Lung (tissue), 17 donors: ENCODE measurements at places on chromosomes 5 and 9. TPM values are rescaled to one million over a fixed set of nuclear protein-coding genes. Genes with fewer than 3 reads are reported as not detected.

- H3K27ac ChIP-seq = no peak overlapping the region
- no peaks in the 10 kb centered on the region for H3K27me3 ChIP-seq
- H3K4me1 ChIP-seq = no peaks in the 10 kb centered on the region
- H3K4me3 ChIP-seq = no peak overlapping the region
Observed at GRCh38 chr5:88984040-88984439, 101.1 kb upstream of the MEF2C start.

- H3K4me3 ChIP-seq = no peak overlapping the region
- no peaks in the 10 kb centered on the region for H3K36me3 ChIP-seq
- no peaks in the 10 kb centered on the region for H3K4me1 ChIP-seq
- no peak for DNase-seq
Observed at GRCh38 chr9:31272456-31273295, 1111.8 kb upstream of the ACO1 start.

DNA sequence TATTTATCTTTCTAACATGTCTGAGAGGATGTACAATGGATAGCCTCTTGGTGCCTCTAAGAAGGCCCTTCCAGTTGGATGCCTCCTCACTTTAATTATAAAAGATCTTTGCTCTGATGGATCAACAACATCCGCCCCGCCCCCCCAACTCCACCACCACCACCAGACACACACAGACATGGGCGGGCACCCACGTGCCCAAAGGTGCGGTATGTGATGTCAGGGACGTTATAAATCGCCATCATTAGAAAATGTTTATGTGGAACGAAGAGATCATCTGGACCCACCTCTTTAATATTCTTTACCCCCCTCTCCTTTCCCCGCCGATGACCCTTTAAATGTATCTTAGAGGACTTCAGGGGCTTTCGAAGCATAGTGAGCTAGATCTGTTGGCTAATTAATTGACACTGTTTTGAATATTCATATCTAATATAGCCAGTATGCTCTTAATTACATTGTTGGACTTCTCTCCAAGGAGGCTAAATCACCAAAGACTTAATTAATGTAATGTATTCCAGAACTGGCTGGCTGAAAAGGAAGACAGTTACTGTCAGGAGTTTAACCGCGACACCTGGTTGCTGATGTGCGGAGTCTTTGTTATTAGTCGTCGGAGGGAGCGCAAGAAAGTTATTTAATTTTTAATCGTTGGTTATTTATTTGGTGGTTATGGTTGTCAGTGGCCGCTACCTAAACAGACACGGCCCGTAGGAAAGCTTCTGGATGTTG, 6.1 kb upstream of the FOXB2 start:
- H3K4me3 ChIP-seq = no peak overlapping the region
- no peak overlapping the region for H3K27ac ChIP-seq
- peaks cover 8% of the 10 kb centered on the region for H3K4me1 ChIP-seq
- DNase-seq = no peak
- no peaks in the 10 kb centered on the region for H3K36me3 ChIP-seq
- peaks cover 77% of the 10 kb centered on the region for H3K27me3 ChIP-seq

GRCh38 chr9:84153885-84154284, 173.3 kb downstream of the RMI1 start:
- no peak overlapping the region for H3K4me3 ChIP-seq
- DNase-seq = no peak
- H3K4me1 ChIP-seq = peaks cover 2% of the 10 kb centered on the region
- no peak overlapping the region for H3K27ac ChIP-seq
- H3K36me3 ChIP-seq = no peaks in the 10 kb centered on the region

DNA sequence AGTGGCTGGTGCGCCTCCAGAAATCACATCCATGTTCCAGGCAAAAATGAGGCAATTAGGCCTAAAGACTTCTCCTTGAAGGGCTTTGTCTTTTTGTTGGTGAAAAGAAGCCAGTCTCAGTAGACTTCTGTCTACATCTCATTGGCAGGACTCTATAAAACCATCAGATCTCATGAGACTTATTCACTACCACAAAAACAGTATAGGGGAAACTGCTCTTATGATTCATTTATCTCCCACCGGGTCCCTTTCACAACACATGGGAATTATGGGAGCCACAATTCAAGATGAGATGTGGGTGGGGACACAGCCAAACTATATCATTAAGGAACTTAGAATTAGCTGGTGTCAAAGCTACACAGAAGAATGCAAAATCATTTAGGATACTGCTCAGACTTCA, 77.7 kb upstream of the SNX2 start:
- H3K36me3 ChIP-seq = no peaks in the 10 kb centered on the region
- no peaks in the 10 kb centered on the region for H3K4me1 ChIP-seq
- no peak overlapping the region for H3K4me3 ChIP-seq
- H3K27ac ChIP-seq = no peak overlapping the region
- H3K27me3 ChIP-seq = no peaks in the 10 kb centered on the region
- DNase-seq = no peak

DNA sequence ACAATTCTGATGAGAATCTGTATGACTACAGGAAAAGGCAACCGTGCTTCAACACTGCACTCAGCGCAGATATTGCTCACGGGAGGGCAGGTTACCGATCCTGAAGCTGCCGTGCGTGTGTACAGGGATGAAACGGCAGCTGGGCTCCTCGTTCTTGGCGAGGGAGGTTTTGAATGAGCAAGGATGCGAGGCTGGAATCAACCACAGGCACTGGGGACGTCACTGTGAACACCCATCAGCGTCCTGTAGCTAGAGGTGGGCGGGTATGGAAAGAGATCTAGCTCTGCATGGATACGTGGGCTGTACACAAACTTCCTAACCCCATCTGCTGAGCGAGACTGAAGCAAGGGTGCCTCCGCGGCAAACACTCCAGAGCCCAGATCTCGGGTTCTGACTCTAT, 84.3 kb upstream of the COL5A1 start:
- H3K4me1 ChIP-seq = no peaks in the 10 kb centered on the region
- no peaks in the 10 kb centered on the region for H3K36me3 ChIP-seq
- H3K4me3 ChIP-seq = no peak overlapping the region
- no peak overlapping the region for H3K27ac ChIP-seq
- DNase-seq = no peak

KCNN2 gene
- total RNA-seq = 4.9 TPM

C5orf22 gene
- total RNA-seq = 29.8 TPM

SPATA31A3 gene
- total RNA-seq = not detected

RMRP gene
- total RNA-seq = 39,735 TPM

EQTN gene
- total RNA-seq = not detected
